GM19239 (cell line): ENCODE measurements at places on chromosomes 11 and 22.

GRCh38 chr11:114762408-114762807 is 84.1 kb downstream of the NXPE2 start:
- DNase-seq, result no peak

DNA sequence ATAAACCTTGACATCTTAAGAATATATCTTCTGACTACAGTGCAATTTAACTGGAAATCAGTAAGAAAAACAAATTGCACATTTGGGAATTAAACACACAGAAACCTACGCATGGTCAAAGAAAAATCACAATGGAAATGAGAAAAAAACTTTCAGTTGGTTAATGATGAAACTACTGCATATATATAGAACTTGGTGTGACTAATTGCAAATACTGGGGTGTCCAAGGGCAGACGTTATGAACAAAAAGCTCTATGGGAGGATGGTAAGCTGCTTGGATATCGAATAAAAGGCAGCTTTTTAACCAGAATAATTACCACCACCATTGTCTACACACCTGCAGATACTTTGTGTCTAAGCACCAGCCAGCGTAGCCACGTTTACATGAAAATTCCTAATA is 791 bp downstream of the GDPD4 start:
- no peak for DNase-seq

DNA sequence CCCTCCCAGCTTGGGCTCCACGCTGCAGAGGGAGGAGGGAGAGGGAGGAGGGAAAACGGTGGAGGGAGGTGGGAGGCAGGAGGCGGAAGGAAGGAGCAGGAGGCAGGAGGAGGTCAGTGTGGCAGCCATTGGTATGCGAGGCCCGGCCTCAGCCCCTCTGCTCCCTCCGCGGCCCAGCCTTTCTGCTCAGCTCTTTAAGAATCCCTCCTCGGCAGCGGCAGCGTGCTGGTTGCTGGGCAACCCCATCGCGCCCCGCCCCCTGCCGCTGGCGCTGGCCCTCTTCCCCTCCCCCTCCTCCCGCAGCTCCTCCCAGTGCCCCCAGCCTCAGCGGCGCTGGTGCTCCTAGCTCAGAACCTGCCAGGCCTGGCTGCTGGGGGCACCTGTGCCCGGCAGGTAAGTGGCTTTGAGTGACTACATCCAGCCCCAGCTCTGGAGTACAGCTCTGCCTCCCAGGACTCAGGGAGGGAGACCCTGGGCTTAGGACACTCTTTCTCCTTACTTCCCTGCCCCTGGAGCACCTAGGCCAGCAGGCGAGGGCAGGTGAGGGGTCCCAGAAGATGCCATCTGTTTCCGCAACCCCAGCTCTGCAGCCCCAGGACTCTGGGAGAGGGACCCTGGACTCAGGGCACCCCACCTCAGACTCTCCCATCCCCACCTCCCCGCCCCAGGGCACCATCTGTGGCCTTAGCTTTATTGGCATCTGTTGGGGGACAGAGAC is 7.2 kb upstream of the FLRT1 start:
- no peak for DNase-seq

DNA sequence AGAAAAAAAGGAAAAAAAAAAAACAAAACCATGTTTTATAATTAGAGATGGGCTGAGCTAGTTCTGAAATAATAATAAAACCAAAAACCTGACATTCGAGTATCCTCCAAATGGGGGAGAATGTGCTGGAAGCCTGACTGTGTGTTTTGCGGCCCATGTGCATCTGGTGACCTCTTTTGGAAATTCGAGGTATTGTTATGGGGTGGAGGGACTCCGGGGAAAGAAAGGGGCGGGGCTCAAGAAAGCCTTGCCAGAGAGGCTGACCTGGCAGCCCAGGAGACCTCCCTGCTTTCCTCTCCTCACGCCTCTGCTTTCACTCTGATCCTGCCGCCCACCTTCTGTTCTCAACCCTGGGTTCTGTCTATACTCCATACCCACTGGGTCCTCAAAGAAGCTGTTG is 72.9 kb downstream of the CTTN start:
- peak; percentile 53 for DNase-seq

DNA sequence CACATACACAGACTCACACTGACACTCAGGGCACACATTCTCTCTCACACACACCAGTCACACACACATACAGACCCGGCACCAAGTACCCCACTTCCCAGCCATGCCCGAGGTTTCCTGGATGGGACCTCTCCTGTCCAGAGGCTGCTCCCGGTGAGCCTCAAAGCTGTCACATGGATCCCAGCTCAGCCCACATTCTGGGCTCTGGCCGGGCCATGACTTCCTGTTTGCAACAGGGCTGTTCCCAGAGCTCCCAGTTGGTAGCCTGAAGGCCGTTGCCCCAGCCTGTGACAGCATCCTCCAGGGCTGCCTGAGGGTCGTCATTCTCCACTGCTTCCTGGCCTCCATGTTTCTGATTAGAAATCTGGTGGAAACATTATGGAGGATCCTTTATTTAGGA is 14.6 kb upstream of the CYP2D6 start:
- no peak for DNase-seq

DNA sequence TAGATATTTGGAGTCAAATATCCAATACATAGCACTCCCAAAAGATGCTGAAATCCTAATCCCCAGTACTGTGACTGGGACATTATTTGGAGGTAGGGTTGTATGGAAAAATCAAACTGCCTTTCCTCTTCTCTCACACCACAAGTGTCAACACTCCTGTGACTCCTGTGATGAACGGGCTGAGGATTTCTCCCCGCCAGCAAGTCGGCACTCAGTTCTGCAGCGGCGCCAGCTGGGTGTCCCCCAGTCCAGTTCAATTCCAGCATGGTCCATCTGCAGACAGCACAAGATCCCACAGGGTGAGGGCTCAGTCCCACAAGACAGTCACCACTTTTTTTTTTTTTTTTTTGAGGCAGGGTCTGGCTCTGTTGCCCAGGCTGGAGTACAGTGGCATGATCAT is 4.3 kb upstream of the PARVB start:
- DNase-seq, result no peak

GRCh38 chr11:74002832-74003231 is 6.1 kb downstream of the UCP3 start:
- DNase-seq, result no peak

GRCh38 chr11:9601037-9601875 is 27.8 kb downstream of the WEE1 start:
- peak; percentile 54 for DNase-seq

- DNase-seq, result no peak
These were observed 85.0 kb downstream of the LARGE1 start for GRCh38 chr22:33835265-33835664.

DNA sequence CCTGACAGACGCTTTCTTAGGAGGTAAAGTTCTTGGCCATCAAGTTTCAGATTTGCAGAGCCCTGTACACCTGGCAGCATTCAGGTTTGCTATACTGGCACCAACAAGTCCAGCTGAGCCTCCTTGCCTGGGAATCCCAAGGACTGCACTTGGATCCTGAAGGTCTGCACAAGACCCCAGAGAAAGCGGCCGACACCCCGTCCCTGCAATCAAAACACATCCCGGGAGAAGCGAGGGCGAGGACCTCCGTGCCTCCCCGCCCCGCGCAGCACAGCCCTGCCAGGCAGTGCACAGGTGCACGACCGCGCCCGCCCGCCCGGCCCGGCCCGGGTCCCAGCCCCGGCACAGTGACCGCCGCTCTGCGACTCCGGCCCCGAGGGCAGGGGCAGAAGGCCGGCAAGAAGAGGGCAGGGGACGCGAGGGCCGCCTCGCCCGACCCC is 559 bp downstream of the MRTFA start:
- DNase-seq, result no peak

- DNase-seq, result no peak
These were observed 59.3 kb downstream of the TTC28 start for GRCh38 chr22:28620244-28620922.

GRCh38 chr11:14029440-14029839 is 66.9 kb downstream of the SPON1 start:
- DNase-seq, result no peak

- no peak for DNase-seq
These were observed 7.9 kb downstream of the CTR9 start for GRCh38 chr11:10758957-10759356.

- no peak for DNase-seq
These were observed 79.8 kb downstream of the KCNQ1 start for GRCh38 chr11:2524446-2525165.

DNA sequence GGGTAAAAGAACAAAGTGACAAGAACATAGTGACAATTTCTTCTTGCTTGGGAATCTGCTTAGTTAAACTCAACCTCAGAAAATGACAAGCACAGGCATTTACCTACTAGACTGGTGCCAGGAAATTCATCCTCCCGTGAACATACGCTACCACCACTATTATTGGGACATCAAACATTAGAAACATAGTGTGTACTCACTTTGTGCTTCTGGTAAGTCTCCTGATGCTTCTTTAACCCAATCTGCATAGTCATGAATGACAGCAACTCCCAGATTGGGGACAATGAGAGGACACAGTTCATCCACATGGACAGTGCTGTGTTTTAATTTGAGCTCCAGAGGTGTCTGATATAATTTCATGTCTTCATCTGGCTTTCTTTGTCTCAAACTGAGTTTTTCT is 29.2 kb upstream of the CHRNA10 start:
- DNase-seq, result no peak

GRCh38 chr11:298406-299065 is 790 bp downstream of the IFITM5 start:
- DNase-seq, result no peak

DNA sequence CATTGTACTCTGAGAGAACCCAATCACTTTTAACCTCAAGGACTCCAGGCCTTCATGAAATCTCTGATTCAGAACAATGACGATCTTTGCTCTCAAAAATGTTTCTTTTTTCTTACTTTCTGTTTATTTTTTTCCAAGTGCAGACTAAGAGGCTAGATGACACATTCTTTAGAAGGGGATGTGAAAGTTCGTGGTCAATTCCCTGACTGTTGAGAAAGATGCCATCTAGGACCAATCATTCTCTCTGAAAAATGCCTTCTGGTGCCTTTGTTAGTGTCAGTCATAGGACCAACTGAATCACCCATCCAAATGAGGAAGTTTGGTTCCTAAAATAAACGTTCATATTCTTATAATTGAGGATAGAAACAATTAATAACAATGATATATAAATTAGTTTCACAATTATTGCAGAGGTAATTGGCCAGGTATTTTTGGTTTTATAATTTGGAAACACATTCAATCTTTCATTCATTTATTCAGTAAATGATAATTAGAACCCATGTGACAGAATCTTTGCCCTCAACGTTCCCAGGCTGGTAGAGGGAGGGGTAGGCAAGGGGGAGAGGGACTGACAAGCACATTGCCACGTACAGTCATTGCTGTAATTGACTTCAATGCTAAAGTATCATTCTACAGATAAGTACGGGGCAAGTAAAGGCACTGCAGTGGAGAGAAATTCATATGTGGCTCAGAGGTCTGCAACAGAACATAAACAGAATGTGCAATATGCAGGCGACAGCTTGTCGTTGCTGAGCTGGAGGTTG is 333.4 kb upstream of the MPPED2 start:
- no peak for DNase-seq

DNA sequence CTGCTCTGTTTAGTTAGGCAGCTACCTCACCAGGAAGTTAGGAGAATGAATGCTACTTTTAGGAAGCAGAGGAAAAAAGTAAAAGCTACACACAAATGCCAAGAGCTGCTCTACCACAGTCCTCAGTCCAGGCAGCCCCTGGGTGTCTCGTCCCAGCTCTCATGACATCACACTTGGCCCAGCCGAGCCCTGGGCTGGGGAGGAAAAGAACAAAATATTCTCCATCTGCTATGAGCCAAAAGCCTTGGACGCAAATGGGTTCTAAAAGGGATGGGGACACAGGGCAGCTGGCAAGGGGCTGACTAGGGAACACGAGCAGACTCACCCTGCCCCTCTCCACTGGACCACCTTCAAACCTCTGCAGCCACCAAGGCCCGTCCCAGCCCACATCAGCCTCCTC is 26.1 kb downstream of the TMEM184B start:
- no peak for DNase-seq

GRCh38 chr22:44146088-44146861 is 34.5 kb upstream of the PARVG start:
- DNase-seq, result no peak

- no peak for DNase-seq
These were observed 13.6 kb upstream of the MUC2 start for GRCh38 chr11:1060852-1061616.

DNA sequence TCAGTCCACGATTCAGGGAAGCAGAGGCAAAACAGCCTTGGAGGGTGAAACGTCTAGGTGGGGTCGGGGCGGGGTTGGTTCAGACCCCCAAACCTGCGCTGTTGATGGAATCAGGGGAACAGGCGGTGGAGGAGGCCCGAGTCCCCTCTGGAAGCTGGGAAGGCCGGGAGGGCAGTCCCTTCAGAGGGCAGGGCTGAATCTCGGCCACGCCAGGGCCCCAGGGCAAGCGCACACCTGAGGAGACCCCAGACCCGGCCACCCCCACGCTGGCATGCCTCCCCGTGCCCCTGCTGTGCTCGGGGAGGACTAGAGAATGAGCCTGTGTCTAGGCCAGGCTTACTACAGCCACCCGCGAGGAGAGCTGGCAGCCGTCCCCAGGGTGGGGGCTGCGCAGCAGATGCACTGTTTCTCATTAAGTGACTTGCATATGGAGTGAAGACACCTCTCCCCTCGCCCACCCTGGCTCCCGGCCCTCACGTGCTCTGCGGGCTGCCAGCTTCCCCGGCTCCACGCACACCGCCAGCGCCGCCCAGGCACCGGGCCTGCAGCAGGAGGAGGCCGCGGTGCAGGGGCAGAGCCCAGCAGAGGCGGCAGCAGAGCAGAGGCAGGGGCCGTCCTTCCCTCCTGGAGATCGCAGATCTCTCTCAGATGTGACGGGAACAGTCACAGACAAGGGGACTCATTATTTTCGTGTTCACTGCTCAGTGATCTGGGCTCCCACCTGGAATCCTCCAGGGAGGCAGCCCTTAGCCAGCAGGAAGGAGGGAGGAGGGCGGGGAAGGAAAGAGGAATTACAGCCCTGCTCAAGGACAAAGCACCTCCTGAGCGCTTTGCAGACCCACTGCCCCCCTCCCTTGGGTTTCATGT is 47.1 kb upstream of the OPCML start:
- DNase-seq, result no peak

GRCh38 chr11:84140386-84141169 is 854.4 kb upstream of the CCDC90B start:
- no peak for DNase-seq

GRCh38 chr11:2574043-2574552 is 125.7 kb downstream of the KCNQ1OT1 start:
- DNase-seq, result no peak

DNA sequence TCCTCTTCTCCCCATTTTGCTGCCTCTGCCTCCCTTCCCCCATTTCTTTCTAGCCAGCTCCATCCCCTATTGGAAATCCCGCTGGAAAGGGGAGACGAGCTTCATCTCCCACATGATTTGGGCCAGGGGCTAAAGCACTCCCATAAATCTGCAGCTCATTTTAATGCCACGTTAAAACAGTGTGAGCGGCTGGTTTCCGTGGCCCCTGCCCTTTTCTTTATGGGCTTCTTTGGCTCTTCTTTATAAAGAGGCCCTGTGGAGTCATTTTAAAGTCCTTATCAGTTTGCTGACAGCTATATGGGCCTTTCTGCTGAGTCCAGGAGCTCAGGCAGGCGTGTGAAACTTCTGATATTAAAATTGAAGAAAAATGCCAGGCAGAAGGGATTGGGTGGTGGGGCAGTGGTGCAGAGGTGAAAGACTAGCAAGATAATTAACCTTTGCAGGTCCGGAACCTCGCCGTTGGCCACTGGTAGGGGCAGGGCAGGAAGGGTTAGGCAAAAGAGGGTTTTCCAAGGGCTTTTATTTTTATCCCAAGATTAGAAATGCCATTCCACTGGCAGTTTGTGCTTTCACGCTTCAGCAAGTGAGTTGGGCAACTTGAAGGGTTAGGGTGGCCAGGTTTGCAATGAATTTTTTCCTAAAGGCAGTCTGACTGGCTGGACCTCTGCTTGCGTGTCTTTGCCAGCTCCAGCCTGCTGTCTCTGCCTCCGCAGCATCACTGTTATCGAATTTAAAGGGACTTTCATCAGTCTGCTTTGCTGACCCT is 44.3 kb downstream of the EXT2 start:
- DNase-seq, result no peak
